ENCODE measurements at places on chromosomes 12 and 14. TPM values are rescaled to one million over a fixed set of nuclear protein-coding genes. Genes with fewer than 3 reads are reported as not detected.

Gene ENDOU
- 1.7 TPM for total RNA-seq

Gene EXOC3L4
- 4.8 TPM for total RNA-seq

Gene TROAP
- total RNA-seq = 1.1 TPM

Gene CMTM5
- total RNA-seq = 4.1 TPM

Gene B3GNT4
- not detected for total RNA-seq

Gene ADAM21
- 0.13 TPM for total RNA-seq

Gene PZP
- 0.87 TPM for total RNA-seq

Gene C1QL4
- total RNA-seq = not detected

Gene ARHGDIB
- total RNA-seq = 119 TPM

Gene TOMM20L
- total RNA-seq = not detected

Gene GSC
- total RNA-seq = 0.55 TPM

DNA sequence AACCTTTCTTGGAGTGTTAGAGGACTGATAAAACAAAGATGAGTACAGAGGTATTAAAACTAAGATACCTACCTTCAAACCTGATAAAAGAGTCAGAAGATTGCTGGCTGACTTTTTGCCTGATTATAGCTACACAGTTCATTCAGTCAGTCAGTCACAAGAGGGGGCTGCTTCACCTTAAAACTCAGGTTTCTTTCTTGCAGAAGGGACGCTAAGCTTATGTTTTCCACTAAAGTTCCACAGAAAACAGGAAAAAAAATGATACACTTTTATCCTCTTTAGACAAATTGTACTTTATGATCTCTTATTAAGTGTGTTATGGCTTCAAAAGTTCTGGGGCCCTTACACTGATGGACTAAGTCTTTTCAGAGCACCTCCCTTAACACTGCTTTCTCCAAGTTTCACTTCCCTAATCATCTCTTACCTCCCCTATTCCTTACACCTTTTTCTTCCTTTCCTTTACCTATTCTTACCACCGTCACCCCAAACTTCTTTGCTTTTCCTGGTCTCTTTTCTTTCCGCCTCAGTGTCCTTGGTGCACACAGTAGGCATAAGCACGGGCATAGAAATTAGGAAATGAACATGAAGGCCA, 448.7 kb upstream of the OR4E1 start:
- no peak for DNase-seq
- no peaks in the 10 kb centered on the region for H3K36me3 ChIP-seq
- no peaks in the 10 kb centered on the region for H3K4me1 ChIP-seq

GRCh38 chr12:28177461-28177860, 12.8 kb upstream of the CCDC91 start:
- no peak overlapping the region for H3K4me3 ChIP-seq
- no peaks in the 10 kb centered on the region for H3K27me3 ChIP-seq
- no peak for DNase-seq
- no peaks in the 10 kb centered on the region for H3K36me3 ChIP-seq

DNA sequence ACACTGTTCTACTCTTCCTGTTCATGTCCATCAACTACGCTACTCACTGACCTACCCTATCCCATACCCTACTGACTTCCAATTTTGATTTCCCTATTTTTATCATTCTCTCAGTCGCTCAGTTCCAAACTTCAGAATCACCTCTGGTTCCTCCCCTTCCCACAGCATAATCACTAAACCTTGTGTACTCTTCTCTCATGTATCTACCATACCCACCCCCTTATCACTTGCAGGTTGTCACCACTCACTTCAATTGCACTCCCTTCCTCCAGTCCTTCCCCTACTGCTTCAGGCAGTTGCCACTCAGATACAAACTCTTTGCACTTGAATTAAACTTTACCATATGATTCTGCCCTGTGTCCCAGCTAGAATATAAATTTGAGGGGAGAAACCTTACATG, 6.3 kb downstream of the RACGAP1 start:
- H3K27ac ChIP-seq = no peak overlapping the region
- no peak overlapping the region for H3K4me3 ChIP-seq
- H3K36me3 ChIP-seq = no peaks in the 10 kb centered on the region
- no peak for DNase-seq
- H3K27me3 ChIP-seq = no peaks in the 10 kb centered on the region

DNA sequence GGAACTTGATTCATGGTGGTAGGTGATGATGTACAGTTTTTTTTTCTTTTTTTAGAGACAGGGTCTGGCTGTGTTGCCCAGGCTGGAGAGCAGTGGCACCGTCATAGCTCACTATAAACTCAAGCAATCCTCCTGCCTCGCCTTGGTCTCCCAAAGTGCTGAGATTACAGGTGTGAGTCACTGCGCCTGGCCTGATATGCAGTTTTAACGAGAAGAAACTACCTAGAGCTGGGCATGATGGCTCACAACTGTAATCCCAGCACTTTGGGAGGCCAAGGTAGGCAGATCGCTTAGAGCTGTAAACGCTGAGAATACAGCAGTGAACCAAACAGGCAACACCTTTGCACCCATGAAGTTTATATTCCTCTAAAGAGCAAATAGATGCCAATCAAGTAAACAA, 13.0 kb upstream of the VPS37B start:
- no peak for DNase-seq
- H3K4me3 ChIP-seq = no peak overlapping the region
- no peaks in the 10 kb centered on the region for H3K27me3 ChIP-seq
- no peak overlapping the region for H3K27ac ChIP-seq
- no peaks in the 10 kb centered on the region for H3K36me3 ChIP-seq
- no peaks in the 10 kb centered on the region for H3K4me1 ChIP-seq

DNA sequence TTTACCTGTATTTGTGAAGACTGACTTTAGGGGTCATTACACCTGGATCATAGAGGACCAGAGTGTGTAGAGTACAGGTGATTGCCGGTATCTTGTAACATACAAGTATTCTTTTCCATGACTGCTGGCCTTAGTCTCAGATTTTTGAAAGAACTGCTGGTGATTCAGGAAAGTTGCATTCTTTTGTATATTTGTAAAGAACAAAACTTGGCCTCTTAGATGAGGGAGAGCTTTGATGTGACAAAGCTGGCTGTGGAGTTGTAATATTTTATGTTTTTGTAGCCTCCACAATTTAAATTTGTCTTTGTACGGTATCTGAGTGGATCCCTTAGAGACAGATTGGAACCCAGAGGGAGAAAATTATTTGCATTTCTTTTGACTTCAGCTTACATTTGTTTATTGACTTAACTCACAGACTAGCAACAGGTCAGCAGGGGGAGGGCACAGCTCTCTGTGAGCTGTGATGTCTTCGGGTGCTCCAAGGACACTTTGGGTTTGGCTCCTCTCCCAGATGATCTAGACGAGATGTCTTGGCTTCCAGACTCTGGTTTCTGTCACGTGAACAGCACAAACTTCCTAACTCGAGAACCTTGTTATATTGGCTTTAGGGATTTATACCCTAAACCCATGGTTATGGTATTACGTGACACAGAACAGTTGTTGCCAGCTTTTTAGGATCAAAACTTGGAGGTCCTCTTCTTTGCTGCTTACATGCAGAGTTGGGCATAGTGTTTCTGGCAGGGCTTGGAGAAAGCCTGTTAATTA, 65.9 kb downstream of the DAAM1 start:
- H3K4me1 ChIP-seq = peaks cover 20% of the 10 kb centered on the region
- H3K27me3 ChIP-seq = no peaks in the 10 kb centered on the region
- H3K36me3 ChIP-seq = no peaks in the 10 kb centered on the region
- peak; percentile 79 for DNase-seq

GRCh38 chr14:35412272-35413056, 7.9 kb upstream of the NFKBIA start:
- DNase-seq = no peak
- no peaks in the 10 kb centered on the region for H3K36me3 ChIP-seq
- peaks cover 2% of the 10 kb centered on the region for H3K4me1 ChIP-seq
- H3K27ac ChIP-seq = no peak overlapping the region

- H3K27ac ChIP-seq = no peak overlapping the region
- no peak overlapping the region for H3K4me3 ChIP-seq
- peak; percentile 75 for DNase-seq
- H3K4me1 ChIP-seq = no peaks in the 10 kb centered on the region
Observed at GRCh38 chr12:49922349-49923034, 18.8 kb upstream of the FAIM2 start.

GRCh38 chr14:99231850-99232713, 39.9 kb downstream of the BCL11B start:
- H3K27ac ChIP-seq = no peak overlapping the region
- no peaks in the 10 kb centered on the region for H3K4me1 ChIP-seq
- no peaks in the 10 kb centered on the region for H3K27me3 ChIP-seq
- peak; percentile 66 for DNase-seq

GRCh38 chr12:74537126-74537706, 419 bp upstream of the ATXN7L3B start:
- DNase-seq = no peak
- H3K27me3 ChIP-seq = no peaks in the 10 kb centered on the region
- peaks cover 1% of the 10 kb centered on the region for H3K4me1 ChIP-seq
- no peak overlapping the region for H3K27ac ChIP-seq
- peak overlapping the region; percentile 95 for H3K4me3 ChIP-seq

DNA sequence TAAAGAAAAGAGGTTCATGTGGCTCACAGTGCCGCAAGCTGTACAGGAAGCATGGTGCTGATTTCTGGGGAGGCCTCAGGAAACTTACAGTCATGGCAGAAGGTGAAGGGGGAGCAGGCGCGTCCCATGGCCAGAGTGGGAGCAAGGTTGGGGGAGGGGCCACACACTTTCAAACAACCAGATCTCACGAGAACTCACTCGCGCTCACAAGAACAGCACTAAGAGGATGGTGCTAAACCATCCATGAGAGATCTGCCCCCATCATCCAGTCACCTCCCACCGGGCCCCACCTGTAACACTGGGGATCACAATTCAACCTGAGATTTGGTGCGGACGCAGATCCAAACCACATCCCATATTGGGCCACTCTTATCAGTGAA, 80.5 kb downstream of the CCDC92 start:
- peak; percentile 34 for DNase-seq
- no peaks in the 10 kb centered on the region for H3K4me1 ChIP-seq
- H3K27me3 ChIP-seq = no peaks in the 10 kb centered on the region
- no peak overlapping the region for H3K27ac ChIP-seq
- no peak overlapping the region for H3K4me3 ChIP-seq

GRCh38 chr14:74882103-74882920, 596 bp downstream of the DLST start:
- peak; percentile 84 for DNase-seq
- H3K36me3 ChIP-seq = no peaks in the 10 kb centered on the region
- H3K27ac ChIP-seq = peak overlapping the region; percentile 14
- no peaks in the 10 kb centered on the region for H3K27me3 ChIP-seq
- H3K4me3 ChIP-seq = peak overlapping the region; percentile 98
- no peaks in the 10 kb centered on the region for H3K4me1 ChIP-seq

GRCh38 chr12:46360908-46361666, 11.5 kb downstream of the SLC38A2 start:
- H3K27ac ChIP-seq = no peak overlapping the region
- no peak overlapping the region for H3K4me3 ChIP-seq
- no peak for DNase-seq
- peaks cover 22% of the 10 kb centered on the region for H3K36me3 ChIP-seq
- H3K27me3 ChIP-seq = no peaks in the 10 kb centered on the region

DNA sequence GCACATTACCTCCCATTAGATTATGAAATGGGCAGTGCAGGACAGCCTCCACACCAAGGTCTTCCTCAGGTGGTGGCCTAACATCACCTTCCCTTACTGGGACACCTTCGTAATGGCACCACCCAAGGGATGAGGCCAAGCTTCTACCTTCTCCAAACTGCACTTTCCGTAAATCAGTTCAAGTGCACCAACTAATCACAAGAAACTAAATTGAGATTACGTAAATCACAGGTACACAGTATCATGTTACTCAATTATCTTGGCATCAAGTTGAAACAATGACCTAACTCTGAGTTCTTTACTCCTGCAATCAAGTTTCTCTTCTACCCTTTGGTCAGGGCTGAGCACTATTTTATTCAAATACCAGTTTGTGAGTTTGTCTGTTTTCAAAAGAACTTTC, 13.8 kb downstream of the SLC41A2 start:
- H3K27ac ChIP-seq = no peak overlapping the region
- H3K4me3 ChIP-seq = no peak overlapping the region
- H3K27me3 ChIP-seq = no peaks in the 10 kb centered on the region
- DNase-seq = no peak

GRCh38 chr12:6038160-6038559, 86.3 kb downstream of the VWF start:
- no peaks in the 10 kb centered on the region for H3K27me3 ChIP-seq
- H3K36me3 ChIP-seq = no peaks in the 10 kb centered on the region
- no peaks in the 10 kb centered on the region for H3K4me1 ChIP-seq
- H3K4me3 ChIP-seq = no peak overlapping the region

GRCh38 chr14:105192866-105193731, 12.0 kb upstream of the NUDT14 start:
- H3K36me3 ChIP-seq = no peaks in the 10 kb centered on the region
- no peaks in the 10 kb centered on the region for H3K27me3 ChIP-seq
- H3K4me3 ChIP-seq = no peak overlapping the region
- no peaks in the 10 kb centered on the region for H3K4me1 ChIP-seq
- no peak for DNase-seq
- H3K27ac ChIP-seq = no peak overlapping the region

DNA sequence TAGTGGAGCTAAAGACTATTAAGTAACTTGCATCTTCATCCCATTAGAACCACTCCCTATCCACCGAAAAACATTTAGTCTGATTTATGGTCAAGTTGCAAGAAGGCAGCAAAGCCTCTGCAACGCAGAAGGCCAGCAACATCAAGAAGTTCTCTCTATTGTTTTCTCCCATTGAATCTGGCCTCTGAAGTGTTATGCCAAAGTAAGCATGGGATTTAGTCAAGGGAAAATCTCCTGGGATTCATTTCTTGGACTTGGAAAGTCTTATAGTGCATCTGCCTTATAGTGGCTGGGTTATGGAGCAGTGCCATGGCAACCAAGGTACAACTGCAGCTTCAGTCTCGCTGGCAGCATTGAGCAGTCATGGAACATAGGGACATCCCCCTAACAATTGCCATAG, 87.7 kb upstream of the KRR1 start:
- H3K4me3 ChIP-seq = no peak overlapping the region
- no peaks in the 10 kb centered on the region for H3K36me3 ChIP-seq
- H3K4me1 ChIP-seq = no peaks in the 10 kb centered on the region

GRCh38 chr14:35215110-35215813, 76.9 kb upstream of the PSMA6 start:
- no peaks in the 10 kb centered on the region for H3K27me3 ChIP-seq
- H3K4me3 ChIP-seq = no peak overlapping the region
- peaks cover 2% of the 10 kb centered on the region for H3K36me3 ChIP-seq
- no peaks in the 10 kb centered on the region for H3K4me1 ChIP-seq
- DNase-seq = no peak

DNA sequence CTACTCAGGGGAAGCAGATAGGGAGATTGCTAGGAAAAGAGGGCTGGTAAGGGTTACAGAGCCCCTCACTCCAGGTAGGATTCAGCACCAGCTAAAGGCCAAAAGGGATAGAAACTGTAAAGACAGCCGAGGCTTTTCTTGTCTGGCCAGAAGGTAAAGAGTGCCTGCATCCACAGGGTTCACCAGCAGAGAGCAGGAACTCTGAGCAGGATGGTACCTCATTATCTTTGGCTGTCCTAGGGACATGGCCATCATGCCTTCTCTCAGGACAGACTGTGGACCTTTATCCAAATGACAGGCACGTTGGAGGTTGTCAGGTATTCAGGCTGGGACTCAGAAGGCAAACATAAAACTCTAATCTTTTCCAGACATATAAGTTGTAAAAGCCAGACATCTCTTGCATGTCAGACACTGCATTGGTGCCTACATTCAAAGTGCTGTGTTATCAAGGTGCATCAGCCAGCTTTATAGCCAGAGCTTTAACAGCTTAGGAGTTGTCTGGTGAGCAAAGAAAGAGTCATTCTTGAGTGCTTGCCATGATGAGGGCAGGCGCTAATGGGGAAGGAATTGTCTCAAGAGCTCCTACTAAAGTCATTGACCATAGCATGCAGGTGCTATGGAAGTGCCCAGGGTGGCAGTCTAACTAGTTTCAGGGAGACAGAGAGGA, 89.5 kb downstream of the PELI2 start:
- no peaks in the 10 kb centered on the region for H3K27me3 ChIP-seq
- peaks cover 4% of the 10 kb centered on the region for H3K4me1 ChIP-seq
- no peak for DNase-seq
- no peak overlapping the region for H3K4me3 ChIP-seq
- H3K27ac ChIP-seq = no peak overlapping the region
- H3K36me3 ChIP-seq = no peaks in the 10 kb centered on the region

Measured in aorta (tissue), 5 donors.